Right atrium auricular region (tissue), 2 donors: ENCODE measurements at places on chromosomes 12 and 14. TPM values are rescaled to one million over a fixed set of nuclear protein-coding genes. Genes with fewer than 3 reads are reported as not detected.
A peak's percentile ranks its signal among the peaks of the same experiment; 100 is the strongest.

GPD1 gene
- 38.7 TPM for total RNA-seq

FAM216A gene
- 6.9 TPM for total RNA-seq

NDUFA12 gene
- 378 TPM for total RNA-seq

SIX4 gene
- 3.3 TPM for total RNA-seq

SIX1 gene
- total RNA-seq = not detected

POC1B gene
- 9.8 TPM for total RNA-seq

FZD10 gene
- 0.19 TPM for total RNA-seq

RFLNA gene
- 0.41 TPM for total RNA-seq

CLEC9A gene
- total RNA-seq = not detected

LRRC43 gene
- total RNA-seq = 0.71 TPM

ISM2 gene
- total RNA-seq = 0.48 TPM

DNA sequence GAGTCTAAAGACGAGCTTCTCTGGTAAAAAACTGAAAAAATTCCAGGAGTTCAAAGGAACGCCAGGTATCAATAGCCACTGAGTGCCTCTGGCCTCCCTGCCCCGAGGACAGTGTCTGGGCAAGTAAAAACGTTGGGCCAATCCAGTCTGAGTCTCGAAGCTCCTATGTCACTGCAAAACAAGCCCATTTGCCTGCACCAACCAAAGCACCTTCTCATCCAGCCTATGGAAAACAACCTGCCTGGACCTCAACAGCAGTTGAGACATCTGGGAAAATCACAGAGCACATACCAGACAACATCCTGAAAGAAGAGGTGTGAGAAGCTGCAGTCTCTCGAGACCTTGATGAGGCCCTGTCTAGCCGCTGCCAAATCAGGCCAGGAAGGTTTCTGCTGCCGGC is 56.6 kb downstream of the RNF34 start:
- H3K4me3 ChIP-seq = no peak overlapping the region
- H3K4me1 ChIP-seq = peaks cover 16% of the 10 kb centered on the region
- H3K27ac ChIP-seq = no peak overlapping the region
- no peaks in the 10 kb centered on the region for H3K27me3 ChIP-seq
- no peak for DNase-seq
- no peaks in the 10 kb centered on the region for H3K36me3 ChIP-seq

DNA sequence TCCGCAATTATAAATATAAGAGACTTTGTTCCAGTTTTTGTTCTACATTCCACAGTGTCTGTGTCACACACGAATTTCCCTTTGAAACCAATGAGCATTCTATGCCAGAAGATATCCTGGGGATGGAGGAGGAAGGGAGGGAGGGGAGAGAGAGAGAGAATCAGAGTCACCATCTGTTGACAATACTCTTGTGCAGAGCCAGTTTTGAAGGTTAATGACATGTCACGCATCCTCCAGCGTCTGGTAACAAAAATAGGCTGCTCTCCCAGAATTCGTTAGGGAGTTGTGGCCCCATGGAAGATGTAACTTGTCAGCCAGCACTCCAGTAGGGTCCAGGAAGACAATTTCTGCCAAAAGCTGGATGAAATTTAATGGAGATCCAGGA is 213.5 kb upstream of the KRR1 start:
- no peak for DNase-seq
- H3K27me3 ChIP-seq = no peaks in the 10 kb centered on the region
- H3K36me3 ChIP-seq = no peaks in the 10 kb centered on the region
- H3K4me3 ChIP-seq = no peak overlapping the region

DNA sequence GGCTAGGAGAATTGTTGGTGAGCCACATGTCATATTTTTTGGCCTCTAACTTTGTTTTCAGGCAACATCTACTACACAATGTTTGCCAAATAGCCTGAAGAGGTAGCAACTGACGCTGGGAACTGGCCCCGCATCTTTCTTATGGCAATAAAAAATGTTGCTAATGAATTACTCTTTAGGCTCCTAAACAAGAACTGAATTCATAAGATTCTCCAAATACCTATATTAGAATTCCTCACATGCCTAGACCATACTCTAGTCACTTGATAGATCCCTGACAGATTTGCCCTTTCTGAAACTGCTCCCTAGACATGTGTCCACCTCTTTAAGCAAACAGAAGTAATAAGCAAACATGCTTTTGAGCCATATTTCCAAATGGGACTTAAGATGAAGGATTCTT is 209.0 kb upstream of the ATXN7L3B start:
- H3K4me1 ChIP-seq = no peaks in the 10 kb centered on the region
- no peaks in the 10 kb centered on the region for H3K27me3 ChIP-seq
- no peak overlapping the region for H3K4me3 ChIP-seq
- H3K27ac ChIP-seq = no peak overlapping the region

GRCh38 chr14:26392498-26392897 is 205.3 kb downstream of the NOVA1 start:
- no peak overlapping the region for H3K27ac ChIP-seq
- H3K27me3 ChIP-seq = no peaks in the 10 kb centered on the region
- H3K4me1 ChIP-seq = no peaks in the 10 kb centered on the region
- DNase-seq = no peak

- H3K4me1 ChIP-seq = no peaks in the 10 kb centered on the region
- no peaks in the 10 kb centered on the region for H3K36me3 ChIP-seq
- no peaks in the 10 kb centered on the region for H3K27me3 ChIP-seq
- no peak overlapping the region for H3K27ac ChIP-seq
These were observed 9.8 kb upstream of the PCNX1 start for GRCh38 chr14:70897464-70897863.

DNA sequence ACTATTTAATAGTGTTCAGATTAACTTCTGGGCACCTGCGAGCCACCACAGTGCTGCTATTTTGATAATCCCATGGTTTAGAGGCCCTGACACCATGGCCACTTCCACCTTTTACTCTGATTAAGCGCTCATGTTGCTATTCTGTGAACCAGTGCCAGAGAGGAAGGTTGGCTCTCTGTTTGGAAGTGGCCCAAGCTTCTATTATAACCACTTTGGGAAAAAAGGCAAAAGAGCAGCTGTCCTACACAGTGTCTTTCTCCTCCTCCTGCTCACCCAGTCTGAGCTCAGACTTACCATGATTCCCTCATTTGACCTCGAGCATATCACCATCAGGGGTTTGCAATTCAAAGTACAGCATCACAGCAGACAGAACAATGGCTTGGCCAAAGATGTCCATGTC is 23.3 kb downstream of the DYRK2 start:
- peaks cover 9% of the 10 kb centered on the region for H3K36me3 ChIP-seq
- no peaks in the 10 kb centered on the region for H3K4me1 ChIP-seq
- H3K27ac ChIP-seq = peak overlapping the region; percentile 75
- no peaks in the 10 kb centered on the region for H3K27me3 ChIP-seq

GRCh38 chr12:68276402-68276930 is 23.1 kb upstream of the IL22 start:
- H3K27me3 ChIP-seq = no peaks in the 10 kb centered on the region
- H3K36me3 ChIP-seq = no peaks in the 10 kb centered on the region
- no peak overlapping the region for H3K4me3 ChIP-seq
- H3K27ac ChIP-seq = no peak overlapping the region
- DNase-seq = no peak
- no peaks in the 10 kb centered on the region for H3K4me1 ChIP-seq

- H3K4me3 ChIP-seq = no peak overlapping the region
- no peak overlapping the region for H3K27ac ChIP-seq
- H3K4me1 ChIP-seq = no peaks in the 10 kb centered on the region
These were observed 15.2 kb downstream of the GUCY2C start for GRCh38 chr12:14681190-14681589.

GRCh38 chr12:89980236-89980635 is 271.6 kb upstream of the ATP2B1 start:
- H3K4me3 ChIP-seq = no peak overlapping the region
- no peaks in the 10 kb centered on the region for H3K4me1 ChIP-seq
- no peak for DNase-seq
- H3K27ac ChIP-seq = no peak overlapping the region

DNA sequence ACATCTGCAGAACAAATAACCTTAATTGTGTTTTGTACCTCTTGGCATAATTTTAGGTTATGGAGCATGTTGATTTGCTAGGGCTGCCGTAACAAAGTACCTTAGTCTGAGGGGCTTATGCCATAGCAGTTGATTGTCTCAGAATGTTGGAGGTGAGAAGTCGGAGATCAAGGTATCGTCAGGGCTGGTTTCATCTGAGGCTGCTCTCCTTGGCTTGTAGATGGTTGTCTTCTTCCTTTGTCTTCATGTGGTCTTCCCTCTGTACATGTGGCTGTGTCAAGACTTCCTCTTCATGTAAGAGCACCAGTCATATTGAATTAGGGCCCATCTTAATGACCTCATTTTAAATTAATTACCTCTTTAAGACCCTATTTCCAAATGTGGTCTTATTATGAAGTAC is 64.4 kb upstream of the PTHLH start:
- H3K4me1 ChIP-seq = no peaks in the 10 kb centered on the region
- no peaks in the 10 kb centered on the region for H3K27me3 ChIP-seq
- H3K4me3 ChIP-seq = no peak overlapping the region

DNA sequence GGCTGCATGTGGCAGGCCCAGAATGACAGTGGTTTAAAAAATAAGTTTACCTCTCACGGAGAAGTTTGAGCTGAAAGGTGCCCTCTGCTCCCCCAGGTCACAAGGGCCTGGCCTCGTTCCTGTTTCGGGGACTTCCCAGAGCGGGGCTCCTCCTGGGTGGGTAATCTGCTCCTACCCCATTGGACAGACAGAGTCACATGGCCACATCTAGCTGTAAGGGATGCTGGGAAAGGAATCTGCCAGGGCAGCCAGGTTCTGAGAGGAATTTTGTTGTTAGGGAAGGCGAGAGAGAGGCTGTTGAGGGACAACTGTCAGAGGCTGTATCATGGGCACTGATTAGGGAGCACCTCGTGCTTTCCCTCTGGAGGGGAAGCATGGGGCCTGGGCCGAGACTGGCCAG is 24.0 kb upstream of the DIO3 start:
- no peak overlapping the region for H3K27ac ChIP-seq
- no peaks in the 10 kb centered on the region for H3K27me3 ChIP-seq
- no peaks in the 10 kb centered on the region for H3K4me1 ChIP-seq
- H3K36me3 ChIP-seq = no peaks in the 10 kb centered on the region
- no peak overlapping the region for H3K4me3 ChIP-seq

DNA sequence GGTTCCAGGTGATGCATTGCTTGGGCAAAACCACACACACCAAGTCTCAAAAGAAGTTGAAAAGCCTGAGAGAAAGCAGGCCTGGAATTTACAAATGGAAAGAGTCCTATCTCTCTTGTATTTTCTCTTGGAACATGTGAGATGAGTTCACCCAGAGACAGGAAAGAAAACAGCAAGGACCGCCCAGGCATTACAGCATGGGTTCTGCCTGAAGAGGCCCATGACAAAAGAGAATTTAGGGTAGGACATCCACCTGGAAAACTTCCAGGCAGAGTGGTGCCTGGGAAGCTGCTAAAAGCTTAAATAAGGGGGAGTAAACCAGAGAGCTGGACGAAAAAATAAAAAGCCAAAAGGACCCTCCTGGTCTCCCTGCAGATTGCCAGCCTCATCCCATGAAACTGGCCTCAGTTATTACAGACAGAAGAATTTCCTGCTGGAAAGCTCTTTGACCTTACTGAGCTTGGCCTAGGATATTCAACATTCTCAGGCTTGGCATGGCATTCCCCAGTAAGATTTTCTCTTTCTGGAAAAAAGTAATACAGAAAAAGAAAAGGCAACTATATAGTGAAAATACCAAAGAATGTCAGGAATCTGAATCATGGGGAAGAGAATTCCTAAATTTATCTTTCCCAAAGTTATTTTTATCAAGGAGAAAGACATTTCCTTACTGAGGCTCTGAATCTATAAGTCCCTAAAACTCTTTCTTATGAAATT is 121.3 kb upstream of the NUDT4 start:
- H3K27ac ChIP-seq = peak overlapping the region; percentile 16
- no peaks in the 10 kb centered on the region for H3K27me3 ChIP-seq
- no peak for DNase-seq

GRCh38 chr12:110312581-110313360 is 31.7 kb downstream of the ATP2A2 start:
- H3K27me3 ChIP-seq = no peaks in the 10 kb centered on the region
- no peak overlapping the region for H3K27ac ChIP-seq
- no peak overlapping the region for H3K4me3 ChIP-seq
- H3K36me3 ChIP-seq = peaks cover 72% of the 10 kb centered on the region
- peaks cover 75% of the 10 kb centered on the region for H3K4me1 ChIP-seq

DNA sequence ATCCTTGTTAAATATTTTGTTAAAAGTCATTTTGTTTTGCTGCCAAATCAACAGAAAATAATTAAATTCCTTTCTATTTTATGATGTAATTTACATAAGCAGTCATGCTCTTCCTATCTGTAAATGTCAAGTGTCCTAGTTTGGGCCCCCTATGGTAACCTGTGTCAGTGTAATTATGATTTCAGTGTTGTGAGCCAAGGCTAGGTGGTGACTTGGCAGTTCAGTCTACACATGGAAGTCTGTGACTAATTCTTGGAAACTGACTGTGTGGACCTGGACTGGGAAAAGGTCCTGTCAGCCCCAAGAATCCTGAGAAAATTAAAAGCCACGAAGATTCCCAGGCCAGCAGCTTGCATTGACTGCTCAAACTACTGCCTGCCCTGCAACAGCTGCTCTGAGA is 371.0 kb downstream of the FUT8 start:
- no peaks in the 10 kb centered on the region for H3K4me1 ChIP-seq
- H3K36me3 ChIP-seq = no peaks in the 10 kb centered on the region
- no peak overlapping the region for H3K27ac ChIP-seq
- DNase-seq = no peak
- no peaks in the 10 kb centered on the region for H3K27me3 ChIP-seq
- H3K4me3 ChIP-seq = no peak overlapping the region

GRCh38 chr12:100123316-100124095 is 19.2 kb downstream of the BLTP3B start:
- H3K4me1 ChIP-seq = no peaks in the 10 kb centered on the region
- no peak overlapping the region for H3K27ac ChIP-seq
- no peak overlapping the region for H3K4me3 ChIP-seq
- DNase-seq = no peak

- no peaks in the 10 kb centered on the region for H3K27me3 ChIP-seq
- no peak overlapping the region for H3K4me3 ChIP-seq
- DNase-seq = no peak
- H3K27ac ChIP-seq = peak overlapping the region; percentile 61
These were observed 95.3 kb downstream of the STXBP6 start for GRCh38 chr14:24954700-24955037.

DNA sequence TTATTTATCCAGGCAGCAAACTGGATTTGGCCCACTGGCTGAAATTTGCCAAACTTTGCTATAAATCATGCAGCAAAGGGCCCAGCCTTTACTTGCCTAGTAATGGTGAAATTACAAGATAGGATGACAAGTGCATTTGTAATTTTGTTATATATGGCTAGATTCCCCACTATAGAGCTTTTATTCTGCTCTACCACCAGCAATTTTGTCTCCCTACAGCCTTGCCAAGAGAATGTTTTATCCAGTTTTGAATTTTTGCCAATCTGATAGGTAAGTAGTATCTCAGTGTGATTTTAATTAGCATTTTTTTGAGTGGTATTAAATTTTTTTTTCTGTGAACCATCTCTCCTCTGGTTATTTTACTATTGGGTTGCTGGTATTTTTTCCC is 161.6 kb downstream of the SLC41A2 start:
- no peaks in the 10 kb centered on the region for H3K27me3 ChIP-seq
- H3K4me3 ChIP-seq = no peak overlapping the region
- no peaks in the 10 kb centered on the region for H3K36me3 ChIP-seq
- H3K4me1 ChIP-seq = no peaks in the 10 kb centered on the region
- DNase-seq = no peak

GRCh38 chr12:48750215-48750614 is 33.7 kb upstream of the CCNT1 start:
- no peaks in the 10 kb centered on the region for H3K27me3 ChIP-seq
- H3K4me1 ChIP-seq = no peaks in the 10 kb centered on the region
- no peak overlapping the region for H3K27ac ChIP-seq
- DNase-seq = no peak
